ENCODE measurements at places on chromosomes 1 and 21. TPM values are rescaled to one million over a fixed set of nuclear protein-coding genes. Genes with fewer than 3 reads are reported as not detected.

GRCh38 chr1:29279406-29279805, 43.1 kb downstream of the PTPRU start:
- no peak for DNase-seq

GRCh38 chr1:44212355-44213221, 683 bp upstream of the DMAP1 start:
- no peak for DNase-seq

The ZNF683 gene
- total RNA-seq: not detected

- DNase-seq: no peak
These were observed 525.6 kb downstream of the PTBP2 start for GRCh38 chr1:97247196-97247595.

The S100A16 gene
- total RNA-seq: 196 TPM

The B3GALT2 gene
- total RNA-seq: 0.15 TPM

- no peak for DNase-seq
These were observed 251.6 kb downstream of the AKT3 start for GRCh38 chr1:243598433-243598832.

The FCRL5 gene
- not detected for total RNA-seq
